ENCODE measurements at places on chromosomes 2 and 18. TPM values are rescaled to one million over a fixed set of nuclear protein-coding genes. Genes with fewer than 3 reads are reported as not detected.

The AFTPH gene
- 14.6 TPM for total RNA-seq

The EDAR gene
- total RNA-seq = not detected

The KIF5C gene
- 63.3 TPM for total RNA-seq

The RMDN2 gene
- 4.1 TPM for total RNA-seq

The GCA gene
- 11.3 TPM for total RNA-seq

The IL1F10 gene
- total RNA-seq = not detected

The ZNF521 gene
- total RNA-seq = 86.1 TPM

The ZNF892 gene
- 20.2 TPM for total RNA-seq

The SMARCAL1 gene
- 30.5 TPM for total RNA-seq

The UPP2 gene
- not detected for total RNA-seq

The ANKRD36 gene
- total RNA-seq = 36.0 TPM

The OR6B2 gene
- not detected for total RNA-seq

The SRD5A2 gene
- not detected for total RNA-seq

The ITGB6 gene
- total RNA-seq = not detected

The STPG4 gene
- 0.26 TPM for total RNA-seq
